Activated CD8-positive, alpha-beta T cell treated with anti-CD3 and anti-CD28 coated beads for 36 hours (primary cell): ENCODE measurements at places on chromosomes 3 and 15.

DNA sequence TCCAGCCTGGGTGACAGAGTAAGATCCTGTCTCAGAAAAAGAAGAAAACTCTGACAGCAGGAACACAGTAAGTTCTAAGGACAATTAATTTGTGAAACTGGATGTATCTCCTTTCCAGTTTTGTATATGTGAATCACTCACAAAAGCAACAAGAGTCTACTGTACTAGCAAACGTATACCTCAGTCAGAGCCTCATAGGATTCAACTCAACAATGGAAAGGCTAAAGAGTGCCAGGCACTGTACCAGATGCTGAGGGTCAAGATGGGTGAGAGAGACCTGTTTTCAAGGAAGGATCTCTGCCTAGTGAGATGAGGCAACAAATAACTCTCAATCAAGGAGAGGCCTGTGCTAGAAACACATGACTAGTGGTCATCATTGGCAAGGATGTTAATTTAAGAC is 14.9 kb downstream of the TBL1XR1 start:
- DNase-seq: no peak

DNA sequence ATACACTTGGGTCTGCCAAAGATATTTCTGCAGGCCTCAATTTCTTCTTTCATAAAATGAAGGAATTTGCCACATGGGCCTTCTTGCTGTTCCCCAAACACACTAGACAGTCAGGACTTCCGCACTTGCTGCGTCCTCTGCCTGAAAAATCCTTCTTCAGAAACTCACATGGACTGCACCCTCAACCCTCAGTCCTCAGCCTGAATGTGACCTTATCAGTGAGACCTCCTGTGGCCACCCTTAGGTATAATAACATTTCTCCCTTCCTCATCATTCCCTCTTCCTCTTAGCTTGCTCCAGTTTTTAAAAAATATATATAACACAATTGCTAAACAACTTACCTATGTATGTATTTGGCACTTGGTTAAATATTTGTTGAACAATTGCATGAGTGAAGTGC is 257.5 kb downstream of the MFSD1 start:
- DNase-seq: no peak

GRCh38 chr3:188150982-188151381 is 3.0 kb upstream of the LPP start:
- no peak for DNase-seq

GRCh38 chr15:28111543-28111942 is 12.4 kb upstream of the OCA2 start:
- DNase-seq: no peak
